ENCODE measurements at places on chromosomes 3 and 15.

DNA sequence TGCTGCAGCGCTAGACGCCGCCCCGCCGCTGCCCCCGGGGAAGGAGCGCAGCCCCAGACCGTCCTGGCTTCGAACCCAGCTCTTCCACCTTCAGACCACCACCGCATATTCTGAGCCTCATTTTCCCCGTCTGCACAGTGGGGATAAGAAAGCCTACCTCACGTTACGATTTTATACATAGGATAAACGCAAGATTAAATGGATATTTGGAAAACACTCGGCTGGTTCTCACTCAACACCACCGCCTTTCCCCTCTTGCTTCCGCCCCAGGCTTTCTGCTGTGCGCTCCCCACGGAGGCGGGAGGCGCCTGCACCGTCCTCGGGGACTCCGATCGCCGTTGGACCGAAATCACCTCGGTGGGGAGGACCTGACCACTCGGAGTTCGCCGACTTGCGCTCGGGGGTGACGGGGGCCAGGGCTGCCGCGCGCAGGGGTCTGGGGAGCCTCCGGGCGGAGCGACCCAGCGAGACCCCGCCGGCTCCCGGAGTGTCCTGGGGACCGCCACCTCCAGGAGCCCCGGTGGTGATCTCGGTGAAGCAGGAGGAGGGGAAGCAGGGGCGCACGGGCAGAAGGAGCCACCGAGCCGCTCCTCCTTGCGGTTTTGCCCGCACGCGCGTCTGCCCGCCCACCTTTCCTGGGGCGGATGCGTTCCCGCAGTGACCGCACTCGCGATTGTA is 4.0 kb downstream of the FBXL22 start:
- DNase-seq = peak; percentile 24

- no peak for DNase-seq
Observed at GRCh38 chr3:84893211-84893610, 65.6 kb upstream of the CADM2 start.

DNA sequence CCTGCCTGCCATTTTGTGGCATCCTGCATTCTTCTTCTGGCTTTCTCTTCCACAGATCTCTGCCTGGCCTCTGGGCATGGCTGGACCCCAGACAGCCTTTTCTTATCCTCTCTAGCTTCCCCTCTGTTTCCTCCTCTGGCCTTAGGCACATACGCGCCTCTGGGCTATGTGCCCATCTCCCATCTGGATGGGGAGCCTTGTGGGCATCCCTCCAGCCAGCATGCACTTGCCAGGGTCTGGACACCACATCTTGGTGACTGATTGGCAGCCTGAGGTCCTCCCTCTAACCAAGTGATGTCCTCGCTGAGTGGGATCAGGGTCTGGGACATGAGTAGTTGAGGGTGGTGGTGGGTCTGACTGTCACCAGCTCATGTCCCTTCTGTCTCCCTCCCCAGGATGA is 12.8 kb downstream of the PLEKHO2 start:
- no peak for DNase-seq

GRCh38 chr3:43816372-43816771 is 125.6 kb downstream of the ABHD5 start:
- no peak for DNase-seq

- no peak for DNase-seq
Observed at GRCh38 chr3:58955308-58955707, 94.5 kb downstream of the CFAP20DC start.

GRCh38 chr3:134931045-134931785 is 136.2 kb downstream of the EPHB1 start:
- DNase-seq = peak; percentile 26

- no peak for DNase-seq
Observed at GRCh38 chr15:92400573-92400972, 6.9 kb downstream of the ST8SIA2 start.
